ENCODE measurements at places on chromosomes 2 and 18.

DNA sequence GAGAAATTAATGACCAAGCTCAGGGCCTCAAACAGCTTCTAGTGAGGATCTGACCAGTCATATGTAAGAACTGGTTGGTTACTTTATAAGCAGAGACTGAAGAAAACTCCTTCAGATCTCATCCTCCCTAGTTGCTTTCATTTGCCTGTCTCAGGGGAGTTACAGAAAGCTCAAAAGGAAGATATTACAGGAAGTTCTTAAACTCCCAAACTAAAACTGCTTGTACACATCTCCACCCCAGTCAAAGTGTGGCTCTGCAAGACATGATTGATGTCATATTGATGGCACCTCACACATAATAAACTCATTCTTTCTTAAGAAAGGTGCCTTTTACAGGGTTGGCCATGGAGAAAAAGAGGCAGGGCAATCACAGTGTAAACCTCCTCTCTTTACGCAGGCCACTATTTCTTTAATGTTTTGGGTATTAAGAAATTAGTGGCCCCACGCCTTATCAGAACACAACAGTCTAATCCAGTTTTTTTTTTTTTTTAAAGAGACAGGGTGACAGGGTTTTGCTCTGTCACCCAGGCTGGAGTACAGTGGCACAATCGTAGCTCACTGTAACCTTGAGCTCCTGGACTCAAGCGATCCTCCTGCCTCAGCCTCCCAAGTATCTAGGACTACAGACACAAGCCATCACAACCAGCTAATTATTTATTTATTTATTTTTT, 62.6 kb upstream of the STK17B start:
- DNase-seq: no peak

- no peak for DNase-seq
Observed at GRCh38 chr2:48438266-48438665, 91.7 kb upstream of the STON1 start.

- no peak for DNase-seq
Observed at GRCh38 chr18:59264651-59265245, 8.5 kb downstream of the RAX start.

GRCh38 chr2:7523481-7524120, 606.4 kb downstream of the RNF144A start:
- DNase-seq: no peak

DNA sequence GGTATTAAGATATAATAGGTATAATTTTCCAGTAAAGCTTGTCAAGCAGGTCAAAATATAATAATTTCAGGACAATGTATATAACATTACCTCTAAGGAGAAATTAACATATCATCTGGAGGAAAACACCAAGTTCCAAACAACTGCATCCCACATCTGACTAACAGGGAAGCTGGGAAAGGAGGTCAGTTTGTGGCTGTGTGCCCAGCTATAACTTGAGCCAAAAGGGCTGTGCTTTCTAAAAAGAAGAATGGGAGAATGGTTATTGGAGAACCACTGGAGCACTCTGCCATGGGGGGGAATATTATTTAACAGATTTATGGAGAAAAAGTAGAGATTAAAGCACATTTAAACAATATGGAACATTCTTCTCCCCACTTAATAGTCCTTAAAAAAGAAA, 390.6 kb upstream of the PKDCC start:
- no peak for DNase-seq

- DNase-seq: no peak
Observed at GRCh38 chr2:60649721-60650120, 96.3 kb upstream of the BCL11A start.

DNA sequence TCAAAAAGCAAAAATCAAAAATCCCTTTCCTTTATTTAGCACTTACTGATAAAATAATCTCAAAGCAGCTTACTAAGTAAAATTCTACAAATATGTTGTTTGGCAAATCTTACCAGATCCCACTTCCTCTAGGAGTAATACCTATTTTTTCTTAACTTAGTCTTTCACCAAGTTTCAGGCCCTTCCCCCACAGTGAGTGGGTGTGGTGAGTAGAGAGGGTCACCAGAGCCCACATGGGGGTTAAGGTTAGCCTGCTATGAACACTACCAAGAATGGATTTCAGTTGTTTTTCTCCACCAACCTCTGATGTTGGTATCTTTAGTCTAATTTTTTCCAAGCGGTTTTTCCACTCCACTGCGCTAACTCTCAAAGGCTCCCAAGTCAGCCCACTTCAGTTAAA, 23.2 kb downstream of the PIAS2 start:
- no peak for DNase-seq

DNA sequence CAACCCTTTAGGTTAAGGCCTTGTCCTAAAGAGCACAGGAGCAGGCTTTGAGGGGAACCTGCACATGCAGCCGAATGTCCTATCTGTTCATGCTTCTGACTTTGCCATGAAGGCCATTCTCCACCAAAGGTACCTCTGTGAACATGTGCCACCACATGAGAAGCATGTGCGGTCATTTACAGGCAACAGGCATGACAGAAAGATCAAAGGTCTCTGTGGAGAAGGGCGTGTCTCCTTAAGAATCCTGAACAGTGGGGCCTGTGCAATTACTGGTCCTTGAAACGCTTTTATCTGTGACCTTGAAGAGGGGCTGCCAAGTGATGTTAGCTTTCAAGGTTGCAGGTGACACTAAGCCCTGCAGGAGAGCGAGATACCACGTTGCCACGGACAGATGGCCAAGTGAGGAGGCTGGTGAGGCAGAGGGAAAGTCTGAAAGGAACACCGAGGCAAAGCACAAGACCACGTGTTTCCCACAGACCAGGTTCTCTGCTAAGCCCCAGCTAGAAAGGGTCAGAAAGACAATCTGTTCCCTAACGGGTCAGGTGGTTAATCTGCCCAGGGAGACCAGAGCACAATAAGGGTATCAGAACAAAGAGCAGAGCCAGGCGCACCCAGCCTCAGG, 19.5 kb upstream of the POMC start:
- DNase-seq: no peak

DNA sequence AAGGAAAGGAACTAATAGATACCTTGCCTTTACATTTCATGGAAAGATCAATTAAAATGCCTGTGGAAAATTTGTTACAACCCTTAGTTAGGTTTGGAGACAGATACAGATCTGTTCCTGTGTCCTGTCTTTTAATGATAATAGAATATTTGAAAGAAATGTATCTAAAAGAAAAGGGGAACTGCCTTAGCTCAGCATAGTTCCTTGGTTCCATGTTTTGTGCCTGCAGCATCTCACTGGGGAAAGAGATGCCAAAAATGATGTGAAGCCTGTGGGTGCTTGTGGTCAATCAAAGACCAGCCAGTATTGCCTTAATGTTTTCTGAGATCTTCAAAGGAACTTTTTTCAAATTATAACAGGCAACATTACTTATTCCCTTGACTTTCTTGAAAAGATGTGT, 147.6 kb downstream of the ADCYAP1 start:
- no peak for DNase-seq

DNA sequence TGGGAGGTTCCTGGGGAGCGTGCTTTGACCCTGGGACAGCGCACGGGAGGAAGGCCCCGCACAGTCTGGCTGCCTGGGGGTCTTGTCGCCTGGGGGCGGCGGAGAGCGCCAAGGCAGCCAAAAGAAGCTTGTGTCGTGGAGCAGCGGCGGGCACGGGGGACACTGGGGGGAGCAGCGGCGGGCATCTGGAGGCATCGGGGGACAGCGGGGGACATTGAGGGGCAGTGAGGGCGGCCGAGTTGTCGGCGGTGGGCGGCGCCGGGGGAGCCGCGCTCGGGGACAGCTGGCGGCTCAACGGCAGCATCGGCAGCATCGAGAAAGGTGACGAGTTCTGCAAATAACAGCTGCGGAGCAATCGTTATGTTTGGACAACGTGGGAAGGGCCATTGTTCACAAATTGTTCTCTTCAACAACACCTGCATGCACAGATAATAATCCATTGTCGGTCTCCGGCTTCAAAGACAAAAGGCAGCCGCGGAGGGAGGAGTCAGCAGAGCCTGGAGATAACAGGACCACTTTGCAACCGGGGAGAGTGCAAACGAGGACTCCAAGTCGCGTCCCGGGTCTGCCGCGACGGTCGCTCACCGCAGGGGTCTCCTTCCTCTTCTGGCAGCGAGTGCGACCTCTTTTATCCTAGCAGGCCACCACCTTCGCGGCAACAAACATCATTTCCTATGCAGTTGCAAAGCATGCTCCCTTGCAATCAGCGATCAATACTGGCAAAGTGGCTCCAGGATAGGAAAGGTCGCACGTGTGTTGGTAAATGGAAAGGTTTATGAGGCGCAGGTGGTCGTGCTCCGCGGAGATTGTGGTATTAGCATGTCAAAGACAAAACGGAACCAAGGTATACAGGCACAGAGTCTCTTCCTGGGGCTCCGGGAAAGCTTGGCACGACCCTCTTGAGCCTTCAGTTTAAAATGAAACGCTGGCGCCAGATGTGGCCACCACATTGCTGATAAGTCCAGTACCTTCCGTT, 132.3 kb upstream of the DLX2 start:
- no peak for DNase-seq

DNA sequence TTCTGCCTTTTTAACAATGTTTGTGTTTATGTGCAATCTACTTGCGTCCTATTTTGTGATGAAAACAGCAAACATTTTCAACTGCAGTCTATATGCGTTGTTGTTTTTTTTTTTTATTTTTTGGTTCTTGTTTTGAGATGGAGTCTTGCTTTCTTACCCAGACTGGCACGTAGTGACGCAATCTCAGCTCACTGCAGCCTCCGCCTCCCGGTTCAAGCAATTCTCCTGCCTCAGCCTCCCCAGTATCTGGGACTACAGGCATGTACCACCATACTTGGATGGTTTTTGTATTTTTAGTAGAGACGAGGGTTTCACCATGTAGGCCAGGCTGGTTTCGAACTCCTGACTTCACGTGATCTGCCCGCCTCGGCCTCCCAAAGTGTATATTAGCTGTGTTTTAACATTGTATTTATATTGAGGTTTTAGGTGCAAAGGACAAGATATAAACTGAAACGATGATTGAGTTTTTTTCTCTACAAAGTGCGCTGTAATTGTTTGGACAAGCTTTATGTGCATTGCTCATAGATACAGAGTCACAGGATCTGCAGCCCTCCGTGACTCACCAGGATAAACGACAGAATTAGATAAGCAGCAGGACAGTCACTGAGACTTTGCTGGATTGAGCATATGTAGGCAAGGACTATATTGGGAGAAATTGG, 17.4 kb downstream of the CDH7 start:
- DNase-seq: peak; percentile 42

DNA sequence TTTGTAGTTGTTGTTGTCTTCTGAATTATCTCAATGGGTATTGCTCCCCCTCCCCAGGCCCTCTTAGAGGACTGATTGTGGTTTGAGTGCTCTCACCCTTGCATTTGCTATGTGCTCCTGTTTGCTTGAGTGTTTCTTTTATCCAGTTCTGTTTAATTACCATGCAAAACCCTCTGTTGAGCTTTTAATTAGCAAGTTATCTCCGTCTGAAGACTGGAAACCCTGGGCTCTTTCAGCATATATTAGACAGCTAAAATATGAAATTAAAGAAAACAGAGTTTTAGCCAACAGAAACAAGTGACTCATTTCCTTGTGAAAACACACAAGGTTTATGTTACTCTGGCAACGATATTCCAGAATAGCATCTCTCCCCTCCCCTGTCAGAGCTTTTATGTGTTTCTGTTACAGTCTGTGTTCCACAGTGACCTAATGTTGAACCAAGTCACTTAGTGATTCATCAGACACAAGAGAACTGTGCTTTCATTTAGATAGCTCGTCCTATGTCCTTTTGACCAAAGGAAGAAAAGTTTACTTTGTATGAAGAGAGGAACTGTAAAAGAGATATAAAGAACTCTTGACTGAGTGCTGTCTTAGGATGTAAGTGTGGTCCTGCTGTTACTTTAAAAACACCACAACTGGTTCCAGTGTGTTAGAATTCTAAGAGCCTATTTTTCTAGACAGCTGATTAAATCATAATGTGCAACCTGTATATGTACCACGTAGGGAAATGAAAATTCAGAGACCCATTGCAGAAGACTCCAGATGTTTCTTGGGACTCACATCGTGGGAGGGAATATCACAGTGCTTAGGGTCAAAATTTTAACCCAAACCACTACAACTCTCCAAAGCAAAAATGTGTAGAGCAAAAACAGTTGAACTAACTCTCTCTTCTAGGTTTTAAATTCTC, 172.8 kb upstream of the RBMS1 start:
- peak; percentile 99 for DNase-seq
